Activated T-cell treated with anti-CD3 and anti-CD28 coated beads, Interleukin-2, amount 50 U/mL, for 48 hours (primary cell): ENCODE measurements at places on chromosomes 5 and 9.

DNA sequence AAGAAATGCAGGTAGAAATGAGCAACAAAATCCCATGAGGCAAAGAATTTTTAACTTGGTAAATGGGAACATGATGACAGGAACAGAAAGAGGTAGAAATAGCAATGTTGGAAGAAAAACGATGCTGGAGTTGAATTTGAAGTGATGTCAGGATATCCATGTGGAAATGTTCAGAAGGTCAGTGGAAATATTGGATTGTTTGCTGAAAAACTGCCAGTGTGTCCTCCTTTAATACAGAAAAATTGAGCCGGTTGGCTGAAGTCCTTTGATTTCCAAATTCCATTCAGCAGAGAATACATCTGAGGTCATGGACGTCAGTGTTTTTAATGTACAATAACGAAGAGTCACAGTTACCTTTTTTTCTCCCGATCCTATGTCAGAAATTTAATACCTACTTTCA lies 110.0 kb upstream of the DMAC1 start:
- DNase-seq = no peak

- no peak for DNase-seq
Measured at GRCh38 chr9:127538849-127539258, 73.2 kb upstream of the STXBP1 start.

DNA sequence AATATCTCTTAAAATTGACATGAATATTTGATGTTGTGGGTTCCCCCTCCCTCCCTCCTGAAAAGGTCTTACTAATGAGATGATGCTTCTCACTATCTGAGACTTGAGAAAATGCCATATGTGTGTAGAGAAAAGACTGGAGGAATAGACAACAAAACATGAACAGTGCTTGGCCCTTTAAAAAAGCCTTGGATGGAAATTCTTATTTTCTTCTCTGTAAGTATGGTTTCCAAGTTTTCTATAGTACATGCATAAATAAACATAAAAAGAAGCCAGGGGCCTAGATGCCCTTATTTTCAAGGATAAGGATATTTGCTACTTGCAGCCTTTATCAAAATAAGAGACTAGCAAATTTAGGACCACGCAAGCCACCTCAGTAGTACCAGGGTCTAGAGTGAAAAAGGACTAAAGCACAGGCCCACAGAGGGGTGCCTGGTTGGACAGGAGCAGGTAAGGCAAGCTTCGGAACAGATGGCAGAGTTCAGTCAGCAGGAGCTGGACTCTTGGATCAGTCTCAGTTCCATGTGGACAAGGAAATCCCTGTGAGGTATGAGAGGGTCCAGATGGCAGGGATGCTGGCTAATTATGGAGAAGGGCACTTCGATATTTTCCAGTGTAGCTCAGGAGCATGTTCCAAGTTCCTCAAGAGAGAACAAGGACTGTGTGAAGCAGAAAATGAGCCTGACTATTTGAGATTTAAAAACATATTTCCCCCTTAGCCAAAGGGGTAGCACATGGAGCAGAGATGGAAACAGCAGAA lies 4.6 kb upstream of the ANP32B start:
- DNase-seq = no peak

DNA sequence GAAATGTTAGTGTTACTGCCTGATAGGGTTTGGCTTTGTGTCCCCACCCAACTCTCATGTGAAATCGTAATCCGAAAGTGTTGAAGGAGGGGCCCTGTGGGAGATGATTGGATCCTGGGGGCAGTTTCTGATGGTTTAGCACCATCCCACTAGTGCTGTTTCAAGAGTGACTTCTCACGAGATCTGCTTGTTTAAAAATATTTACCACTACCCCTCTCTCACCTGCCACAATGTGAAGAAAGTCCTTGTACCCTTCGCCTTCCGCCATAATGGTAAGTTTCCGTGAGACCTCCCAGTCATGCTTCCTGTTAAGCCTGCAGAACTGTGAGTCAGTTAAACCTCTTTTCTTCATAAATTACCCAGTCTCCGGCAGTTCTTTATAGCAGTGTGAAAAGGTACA lies 2.6 kb upstream of the RFX3 start:
- peak; percentile 65 for DNase-seq

- no peak for DNase-seq
Measured at GRCh38 chr9:134869554-134870300, 10.9 kb upstream of the FCN2 start.
